ENCODE measurements at places on chromosomes 2 and 18.

DNA sequence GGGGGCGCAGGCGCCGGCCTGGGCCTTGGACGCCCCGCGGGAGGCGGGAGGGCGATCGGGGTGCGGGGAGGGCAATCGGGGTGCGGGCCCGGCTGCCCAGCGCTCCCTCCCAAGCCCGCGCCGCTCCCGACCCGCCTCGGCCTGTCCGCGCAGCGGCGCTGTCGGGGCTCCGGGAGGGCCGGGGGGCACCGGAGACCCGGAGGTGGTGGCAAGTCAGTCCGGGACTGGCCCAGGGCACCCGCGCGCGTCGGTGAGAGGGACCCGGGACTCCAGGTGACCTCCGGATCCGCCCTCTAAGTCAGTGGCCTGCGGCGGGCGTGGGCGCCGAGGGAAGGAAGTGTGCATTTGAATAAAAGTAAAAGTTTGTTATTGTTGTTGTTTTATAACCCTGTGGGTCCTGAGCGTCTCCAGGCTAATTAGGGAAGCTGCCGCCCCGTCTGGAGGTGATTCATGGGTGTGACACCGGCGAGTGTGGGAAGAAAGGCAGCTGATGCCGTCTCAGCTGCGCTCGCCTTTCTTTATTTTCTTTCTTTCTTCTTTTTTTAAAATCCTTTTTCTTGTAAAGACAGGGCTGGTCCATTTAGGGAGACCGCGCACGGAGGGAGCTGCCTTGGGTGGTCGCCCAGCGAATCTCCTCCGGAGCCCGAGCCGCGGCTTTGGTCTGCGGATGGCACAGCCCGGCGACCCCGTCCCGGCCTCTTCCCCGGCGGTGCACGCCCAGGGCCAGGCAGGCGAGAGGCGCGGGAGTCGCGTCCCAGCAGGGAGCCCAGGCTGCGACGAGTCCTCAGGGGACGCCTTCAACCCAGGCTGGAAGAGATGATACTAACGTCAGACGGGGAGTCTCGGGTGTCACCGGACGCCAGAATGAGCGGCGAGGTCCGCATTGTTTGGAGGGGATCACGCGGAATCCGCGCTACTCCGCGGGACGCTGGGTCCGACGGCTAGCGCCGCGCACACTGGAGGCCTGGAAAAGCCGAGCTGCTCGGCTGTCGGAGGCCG is 627 bp upstream of the CRACDL start:
- no peak for DNase-seq

- DNase-seq = peak; percentile 59
These were observed 3.7 kb upstream of the UGT1A6 start for GRCh38 chr2:233689031-233689430.

DNA sequence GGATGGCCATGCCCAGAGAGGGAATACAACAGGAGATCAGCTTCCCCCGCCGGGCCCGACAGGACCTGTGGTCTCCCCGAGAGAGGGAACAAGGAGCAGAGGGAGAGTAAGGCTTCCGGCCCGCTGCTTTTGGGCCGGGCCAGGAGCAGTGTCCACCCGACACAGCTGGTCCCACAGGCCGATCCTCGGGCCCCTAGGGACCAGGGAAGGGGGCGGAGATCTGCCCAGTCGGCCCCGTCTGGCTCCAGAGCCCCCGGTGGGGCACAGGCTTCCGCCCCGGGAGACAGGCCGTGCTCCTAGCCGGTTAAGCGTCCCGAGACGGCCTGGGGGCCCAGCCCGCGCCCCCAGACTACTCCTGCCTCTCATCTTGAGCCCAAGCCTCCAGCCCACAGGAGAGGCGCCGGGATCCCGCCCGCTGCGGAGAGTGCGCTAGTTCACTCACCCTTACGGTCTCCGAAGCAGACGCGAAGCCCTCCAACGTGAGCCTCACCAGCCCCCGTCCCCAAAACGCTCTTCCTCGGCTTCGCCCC is at the start of gene MCFD2:
Gene MCFD2 (minus strand): TSS at position 526 of the 530 bp plus-strand sequence. CDS start 6,635 bp downstream, outside the sequence.
- DNase-seq = peak; percentile 56

DNA sequence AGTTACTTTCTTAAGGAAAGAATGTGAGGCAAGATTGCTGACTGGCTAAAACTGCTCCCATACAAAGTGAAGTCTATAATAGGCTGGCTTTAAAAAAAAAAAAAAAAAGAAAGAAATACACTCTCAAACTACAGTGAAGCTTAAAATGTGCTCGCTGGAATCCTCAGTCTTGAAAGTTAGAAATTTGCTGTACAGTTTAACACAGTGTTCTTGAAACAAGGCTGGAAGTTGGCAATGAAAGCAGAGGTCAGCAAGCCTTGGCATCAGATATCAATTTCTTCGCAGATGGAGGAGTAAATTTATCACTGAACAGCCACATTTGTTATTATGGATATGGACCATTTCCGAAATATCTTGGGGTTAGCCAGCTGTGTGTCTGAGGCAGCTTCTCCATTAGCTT is 392.9 kb downstream of the ZNF516 start:
- no peak for DNase-seq

- DNase-seq = no peak
These were observed 633.4 kb upstream of the CELF4 start for GRCh38 chr18:38198956-38199355.

- no peak for DNase-seq
These were observed 7.3 kb upstream of the ATOH8 start for GRCh38 chr2:85746321-85747004.

DNA sequence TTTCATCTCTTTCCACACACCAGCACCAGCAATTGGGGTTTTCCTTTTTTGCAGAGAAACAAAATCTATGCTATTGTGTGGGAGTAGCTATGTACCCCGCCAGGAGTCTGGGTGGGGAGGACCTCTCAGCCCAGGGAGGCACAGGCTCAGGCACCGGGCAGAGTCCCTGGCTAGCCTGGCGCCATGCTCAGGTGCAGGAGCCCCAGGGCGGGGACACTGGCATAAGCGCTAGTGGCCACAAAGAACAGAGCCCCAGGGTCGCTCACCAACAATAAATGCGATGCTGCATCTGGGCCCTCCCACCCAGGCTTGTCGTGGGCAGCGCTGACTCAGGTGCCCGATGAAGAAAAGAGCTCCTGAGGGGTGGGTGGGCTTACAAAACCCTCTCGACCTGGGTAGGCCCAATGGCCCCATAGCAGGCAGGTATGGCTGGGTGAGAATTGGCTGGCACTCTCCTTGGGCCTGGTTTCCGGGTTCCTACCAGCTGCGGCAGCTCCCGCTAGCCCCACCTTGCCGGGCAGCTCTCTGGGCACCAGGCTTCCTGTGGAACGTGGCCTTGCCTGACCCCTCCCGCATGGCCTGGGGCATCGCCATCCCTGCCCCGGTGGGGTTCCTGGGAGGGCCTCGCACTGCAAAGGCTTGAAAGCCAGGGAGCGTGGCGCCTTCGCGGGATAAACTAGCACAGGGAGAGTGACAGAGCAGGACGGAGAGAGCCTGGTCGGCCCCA is 31.8 kb upstream of the COL6A3 start:
- DNase-seq = no peak

DNA sequence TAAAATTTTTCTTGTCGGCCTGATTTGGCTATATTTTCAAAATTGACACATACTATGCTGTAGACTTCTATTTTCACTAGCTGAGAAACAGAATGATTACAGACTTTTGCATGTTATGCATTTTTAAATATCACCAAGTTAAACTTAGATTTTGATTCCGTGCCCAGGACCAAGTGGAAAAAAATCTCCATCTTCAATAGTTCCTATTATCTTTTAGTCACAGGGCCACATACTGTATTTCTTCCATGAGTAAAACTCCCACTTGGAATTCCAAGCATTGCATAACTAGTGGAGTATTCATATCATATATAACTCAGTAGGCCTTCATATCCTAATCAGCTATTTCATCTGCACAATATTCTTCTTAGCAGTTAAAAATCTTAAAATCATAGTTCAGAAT is 470.9 kb downstream of the ARHGAP15 start:
- DNase-seq = no peak

GRCh38 chr2:54416166-54416813 is 39.8 kb upstream of the SPTBN1 start:
- peak; percentile 79 for DNase-seq

- DNase-seq = peak; percentile 19
These were observed 8.6 kb downstream of the ACP1 start for GRCh38 chr2:273333-273732.

DNA sequence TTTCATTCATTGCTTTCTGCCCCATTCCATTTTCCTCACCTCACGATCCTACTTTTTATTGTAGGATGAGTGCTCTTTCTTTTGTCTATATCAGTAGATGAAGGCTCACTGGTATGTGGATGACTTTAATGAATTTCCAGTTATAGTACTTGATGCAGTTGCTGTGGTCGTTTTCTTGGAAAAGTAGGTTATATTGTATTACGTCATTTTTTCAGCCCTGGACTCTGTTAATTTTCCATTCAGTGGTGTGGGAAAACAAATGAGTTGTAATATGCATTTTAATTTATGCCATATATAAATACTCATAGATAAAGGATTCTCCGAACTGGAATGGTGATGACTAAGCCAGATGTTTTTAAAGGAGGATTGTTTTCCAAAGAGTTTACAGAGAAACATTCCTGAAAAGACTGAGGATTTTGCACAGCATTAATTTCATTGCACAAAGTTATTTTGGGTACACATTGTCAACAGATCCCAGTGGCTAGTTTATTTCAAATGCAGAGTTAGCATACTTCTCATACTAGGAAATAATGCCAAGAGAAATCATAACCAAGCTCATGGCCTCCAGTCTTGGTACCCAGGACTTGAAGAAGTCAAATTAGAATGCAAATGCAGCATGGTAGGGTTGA is 189.7 kb downstream of the PAX3 start:
- DNase-seq = no peak

- DNase-seq = peak; percentile 67
These were observed 3.5 kb upstream of the SLC9A2 start for GRCh38 chr2:102615620-102616436.

DNA sequence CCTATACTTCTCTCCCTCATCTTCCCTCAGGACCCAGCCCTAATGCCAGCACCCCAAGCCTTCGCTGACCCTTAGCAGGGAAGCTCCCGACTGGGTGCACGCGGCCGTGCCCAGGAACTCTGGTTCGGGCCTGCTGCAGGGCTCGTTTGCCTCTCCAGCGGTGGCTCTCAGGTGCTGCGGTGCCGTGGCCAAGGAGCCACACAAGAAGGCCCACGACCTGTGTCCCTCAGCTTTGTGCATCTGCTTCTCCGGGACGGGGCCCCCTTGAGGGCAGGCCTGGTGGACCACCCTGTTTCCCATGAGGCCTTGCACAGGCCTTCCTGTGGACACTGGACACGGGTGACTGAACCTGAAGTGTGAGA is 17.7 kb downstream of the BOK start:
- no peak for DNase-seq

DNA sequence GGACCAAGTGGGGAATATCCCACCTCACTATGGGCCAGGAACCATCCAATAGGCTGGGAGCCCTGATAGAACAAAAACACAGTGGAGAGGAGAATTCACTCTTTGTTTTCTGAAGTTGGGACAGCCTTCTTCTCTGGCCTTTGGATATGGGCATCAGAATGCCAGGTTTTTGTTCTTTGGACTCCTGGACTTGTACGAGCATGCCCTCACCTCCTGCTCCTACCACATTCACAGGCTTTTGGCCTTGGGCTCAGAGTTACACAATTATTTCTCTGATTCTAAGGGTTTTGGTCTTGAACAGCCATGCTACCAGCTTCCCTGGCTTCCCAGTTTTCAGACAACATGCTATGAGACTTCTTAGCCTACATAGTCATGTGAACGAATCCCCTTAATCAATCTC is 732.9 kb upstream of the VRK2 start:
- DNase-seq = no peak

GRCh38 chr2:12177455-12178288 is 431.2 kb downstream of the LPIN1 start:
- DNase-seq = no peak

DNA sequence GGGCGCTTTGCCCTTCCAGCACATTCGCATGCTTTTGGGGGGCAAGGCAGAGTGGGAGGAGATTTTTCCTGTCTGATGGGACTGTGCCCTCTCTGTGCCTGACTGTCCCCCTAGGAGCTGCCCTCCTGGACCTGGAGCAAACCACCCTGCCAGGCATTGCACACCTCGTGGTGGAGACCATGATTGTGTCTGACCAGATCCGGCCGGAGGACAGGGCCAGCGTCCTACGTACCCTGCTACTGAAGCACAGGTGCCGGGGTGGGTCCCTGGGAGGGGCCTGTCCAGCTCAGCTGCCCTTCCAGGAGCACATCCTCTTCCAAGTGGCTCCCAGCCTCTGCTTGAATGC is 5.3 kb downstream of the SLC4A3 start:
- no peak for DNase-seq

DNA sequence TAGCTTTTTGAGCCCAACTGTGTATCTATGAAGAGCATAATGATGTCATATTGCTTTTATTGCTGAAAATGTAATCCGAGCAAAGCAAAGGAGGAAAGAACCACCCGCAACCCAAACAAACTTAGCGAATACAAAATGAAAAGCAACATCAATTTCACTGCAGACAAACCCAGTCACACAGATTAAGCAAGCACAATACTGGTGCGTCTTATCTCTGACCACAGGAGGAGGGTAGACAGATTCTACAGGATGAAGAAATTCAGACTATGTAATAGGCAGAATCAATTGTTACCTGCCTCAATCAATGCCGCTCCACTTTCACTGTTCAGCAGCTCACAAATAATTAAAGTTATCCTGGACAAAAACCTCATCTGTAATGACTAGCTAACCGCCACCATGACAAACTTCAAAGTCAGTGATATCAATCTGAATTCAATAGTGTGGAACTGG is 115.5 kb upstream of the SP3 start:
- no peak for DNase-seq

GRCh38 chr2:73175663-73176204 is 26.6 kb upstream of the NOTO start:
- peak; percentile 11 for DNase-seq

DNA sequence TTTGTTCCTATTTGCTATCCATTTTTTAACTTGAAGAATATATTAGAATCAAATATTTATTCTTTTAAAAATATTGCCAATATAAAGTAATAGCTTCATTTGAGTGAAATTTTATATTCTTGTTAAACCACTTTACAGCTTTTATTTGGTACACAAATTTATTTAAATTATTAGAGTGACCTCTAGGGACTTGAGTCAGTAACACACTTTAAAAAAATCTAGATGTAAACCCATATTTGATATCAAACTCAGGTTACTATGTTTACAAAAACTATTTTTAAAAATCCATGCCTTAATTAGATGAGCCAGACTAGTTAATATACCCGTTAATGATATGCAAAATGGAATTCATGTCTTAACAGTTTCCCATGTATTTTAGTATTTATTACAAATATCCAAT is 134.6 kb downstream of the MAP4K4 start:
- DNase-seq = peak; percentile 36

- no peak for DNase-seq
These were observed 19.8 kb downstream of the POU3F3 start for GRCh38 chr2:104873689-104874054.

GRCh38 chr2:206163251-206163880 is 3.7 kb downstream of the EEF1B2 start:
- no peak for DNase-seq

DNA sequence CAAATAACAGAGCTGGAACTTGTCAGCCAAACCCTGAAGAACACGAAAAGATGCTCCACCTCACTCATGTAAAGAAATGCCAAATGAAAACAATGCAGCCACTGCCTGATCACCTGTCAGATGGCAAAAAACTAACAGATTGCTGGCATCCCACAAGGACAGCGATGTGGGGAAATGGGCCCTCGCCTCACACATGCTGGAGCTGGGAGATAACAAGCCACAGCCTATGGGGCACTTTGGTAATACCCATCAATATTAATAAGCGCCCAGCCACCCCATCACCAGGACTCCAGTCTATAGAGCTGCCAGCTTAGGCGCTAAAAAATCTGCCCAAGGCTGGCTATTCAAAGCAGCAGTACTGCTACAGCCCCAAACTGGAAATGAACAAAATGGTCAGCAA is 27.0 kb downstream of the TFCP2L1 start:
- DNase-seq = no peak

All from HT-29 (cell line).